ENCODE measurements at places on chromosomes 4 and X. TPM values are rescaled to one million over a fixed set of nuclear protein-coding genes. Genes with fewer than 3 reads are reported as not detected.

DNA sequence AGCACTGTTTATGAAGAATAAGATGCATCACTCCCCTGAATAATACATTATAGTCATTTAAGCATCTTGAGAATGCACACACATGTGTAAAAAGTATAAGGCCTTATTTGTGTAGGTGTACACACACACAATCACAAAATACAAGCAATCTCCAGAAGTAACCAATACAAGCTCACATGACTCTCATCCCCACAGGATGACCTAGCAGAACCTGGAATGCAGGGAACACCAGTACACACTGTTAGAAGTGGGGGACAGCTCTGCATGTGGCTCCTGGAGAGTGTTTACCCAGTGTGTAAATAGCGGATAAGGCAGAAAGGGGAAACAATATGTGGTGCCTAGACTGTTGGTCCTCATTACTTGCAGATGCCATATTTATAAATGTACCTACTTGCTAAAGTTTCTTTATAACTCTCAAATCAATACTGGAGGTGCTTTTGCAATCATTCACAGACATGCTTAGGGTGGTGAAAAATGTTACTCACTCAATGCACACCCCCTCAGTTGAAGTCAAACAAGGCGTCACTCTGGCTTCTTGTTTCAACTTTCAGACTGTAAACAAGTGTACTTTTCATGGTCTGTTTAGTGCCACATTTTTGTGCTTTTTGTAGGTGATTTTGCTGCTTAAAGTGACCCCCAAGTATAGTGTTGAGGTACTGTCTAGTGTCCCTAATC, 73.1 kb downstream of the MAGEB17 start:
- DNase-seq, result no peak

GRCh38 chr4:172169871-172170270, 356.7 kb downstream of the GALNTL6 start:
- DNase-seq, result no peak

Gene CRLF2
- 0.22 TPM for total RNA-seq

Gene DUSP9
- not detected for total RNA-seq

Gene MGARP
- total RNA-seq, result not detected

Gene TLR10
- total RNA-seq, result 0.12 TPM

DNA sequence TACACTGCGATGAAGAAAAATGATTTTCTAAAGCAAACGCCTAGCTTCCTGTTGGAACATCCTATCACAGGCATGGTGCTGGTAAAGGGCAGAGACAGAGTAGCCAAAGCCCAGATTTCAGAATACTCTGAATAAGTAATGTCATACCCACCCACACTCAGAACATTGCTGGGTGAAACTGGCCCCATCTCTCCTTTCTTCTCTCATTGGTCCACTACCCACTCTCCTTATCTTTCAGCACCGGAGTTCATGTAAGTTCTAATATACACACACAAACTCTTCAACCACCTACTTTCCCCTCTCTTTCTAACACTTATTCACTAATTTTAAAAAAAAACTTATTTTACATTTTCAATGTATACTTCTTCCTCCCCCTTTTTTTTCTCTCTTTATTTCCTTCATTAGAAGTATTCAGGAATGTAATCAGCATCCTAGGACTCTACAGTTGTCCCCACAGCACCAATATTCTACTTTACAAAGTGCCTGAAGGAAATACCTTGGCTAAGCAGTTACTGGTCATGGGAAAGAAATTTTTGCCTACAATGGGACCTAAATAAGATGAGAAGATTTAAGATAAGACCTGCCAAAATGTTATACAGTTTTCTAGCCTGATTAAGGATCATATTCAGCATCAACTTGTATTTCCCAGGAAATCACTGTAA, 63.0 kb downstream of the SEC24D start:
- no peak for DNase-seq

GRCh38 chrX:47191331-47191730, 2.3 kb upstream of the UBA1 start:
- DNase-seq, result peak; percentile 58

DNA sequence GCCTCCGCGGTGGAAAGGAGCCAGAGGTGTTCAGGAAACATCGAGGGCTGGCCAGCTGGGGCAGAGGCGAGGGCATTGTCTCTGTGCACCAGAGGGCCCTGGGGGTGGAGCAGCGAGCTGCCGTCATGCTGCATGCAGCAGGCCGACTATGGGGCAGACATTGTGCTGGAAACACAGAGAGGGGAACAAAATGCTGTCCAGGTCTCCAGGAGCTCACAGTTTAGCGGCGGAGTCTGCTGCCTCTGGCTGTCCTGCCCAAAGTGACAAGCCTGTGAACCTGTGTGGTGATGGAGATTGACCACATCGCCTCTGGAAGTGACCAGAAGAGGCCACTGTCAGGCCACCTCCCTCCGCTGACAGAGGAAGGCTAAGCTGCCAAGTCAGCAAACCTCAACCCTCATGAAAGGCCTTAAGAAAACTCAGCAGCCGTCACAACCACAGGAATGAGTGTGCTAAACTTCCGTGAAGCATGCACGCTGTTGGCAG, 20.1 kb upstream of the SASH3 start:
- DNase-seq, result peak; percentile 67

DNA sequence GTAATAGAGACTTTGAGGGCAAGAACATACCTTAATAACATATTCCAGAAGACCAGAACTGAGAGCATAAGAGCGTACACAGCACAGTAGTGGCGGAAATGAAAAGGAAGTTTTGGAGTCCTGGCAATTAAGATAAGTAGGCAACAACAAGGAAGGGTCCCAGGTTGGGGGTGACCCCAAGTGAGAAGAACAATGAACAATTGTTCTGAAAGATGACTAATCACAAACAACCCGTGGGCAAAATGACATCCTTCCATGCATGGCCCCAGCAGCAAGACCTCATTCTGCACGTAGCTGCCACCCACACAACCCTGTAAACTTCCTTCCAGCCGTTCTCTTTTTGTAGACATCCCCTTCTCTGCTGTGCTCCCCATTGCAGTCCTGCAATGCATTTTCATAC, 384.4 kb upstream of the PABPC4L start:
- DNase-seq, result no peak

DNA sequence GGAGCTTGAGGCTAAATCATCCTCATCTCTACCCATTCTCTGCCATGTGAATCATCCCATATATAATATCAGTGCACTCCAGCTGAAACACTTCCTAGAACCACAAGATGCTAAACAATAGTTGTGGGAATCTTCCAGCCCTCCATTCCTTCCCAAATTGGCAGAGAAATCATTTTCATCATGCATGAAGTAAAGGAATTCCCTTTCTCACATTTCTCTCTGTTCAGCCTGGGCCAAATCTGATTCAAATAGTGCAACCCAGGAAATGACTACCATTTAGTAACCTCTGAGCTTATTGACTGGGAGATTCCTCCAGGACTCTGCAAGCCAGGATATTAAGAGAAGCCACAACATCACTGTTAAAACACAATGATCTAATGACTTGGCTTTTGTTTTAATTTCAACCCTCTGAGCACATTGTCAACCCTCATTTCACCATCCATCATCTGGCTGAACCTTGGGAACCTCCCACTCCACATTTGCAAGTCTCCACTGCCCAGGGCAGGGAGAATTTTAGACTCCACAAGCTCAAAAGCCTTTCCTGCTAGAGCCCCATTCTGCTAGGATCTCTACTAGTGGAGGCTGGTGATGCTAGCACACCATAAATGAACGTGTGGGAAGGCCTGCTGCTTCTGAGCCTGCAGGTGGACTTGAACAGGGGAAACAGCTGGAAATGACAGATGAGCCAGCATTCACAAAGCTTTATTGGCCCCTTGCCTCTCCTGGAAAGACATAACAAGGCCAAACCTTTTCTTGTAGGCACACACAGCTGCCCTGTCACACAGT, 133.9 kb downstream of the TET2 start:
- no peak for DNase-seq

GRCh38 chr4:108589961-108590360, 30.4 kb upstream of the RPL34 start:
- DNase-seq, result no peak

- no peak for DNase-seq
Observed at GRCh38 chr4:147182041-147182440, 236.4 kb upstream of the TTC29 start.

- DNase-seq, result no peak
Observed at GRCh38 chr4:91497892-91498291, 805.9 kb upstream of the GRID2 start.

Gene BTK
- total RNA-seq, result 1.9 TPM

- DNase-seq, result no peak
Observed at GRCh38 chr4:80615099-80615498, 279.6 kb downstream of the CFAP299 start.

DNA sequence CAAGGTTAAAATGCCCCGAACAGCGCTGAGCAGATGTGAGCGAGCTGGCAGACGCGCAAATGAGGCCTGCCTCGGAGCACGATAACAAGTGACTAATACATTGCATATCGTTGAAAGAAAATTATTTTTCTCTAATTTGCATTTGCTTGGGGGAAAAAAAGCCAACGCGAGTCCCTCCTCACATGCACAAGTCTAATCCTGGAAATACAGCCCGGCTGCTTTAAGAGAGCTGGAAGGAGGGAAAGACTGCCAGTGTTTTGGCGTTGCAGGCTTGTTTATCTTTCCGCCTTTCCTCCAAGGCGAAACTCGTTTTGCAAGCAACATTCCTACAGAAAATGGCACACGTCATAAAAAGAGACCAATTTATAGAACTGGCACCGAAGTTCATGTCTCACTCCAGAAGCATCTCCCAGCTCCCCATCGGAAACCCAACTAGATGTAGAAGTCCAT, 12.6 kb downstream of the BCOR start:
- no peak for DNase-seq

GRCh38 chrX:139851730-139852129, 81.1 kb downstream of the ATP11C start:
- DNase-seq, result no peak

Gene HPSE
- 12.8 TPM for total RNA-seq

Gene FMR1NB
- not detected for total RNA-seq

Gene PAGE4
- total RNA-seq, result not detected

DNA sequence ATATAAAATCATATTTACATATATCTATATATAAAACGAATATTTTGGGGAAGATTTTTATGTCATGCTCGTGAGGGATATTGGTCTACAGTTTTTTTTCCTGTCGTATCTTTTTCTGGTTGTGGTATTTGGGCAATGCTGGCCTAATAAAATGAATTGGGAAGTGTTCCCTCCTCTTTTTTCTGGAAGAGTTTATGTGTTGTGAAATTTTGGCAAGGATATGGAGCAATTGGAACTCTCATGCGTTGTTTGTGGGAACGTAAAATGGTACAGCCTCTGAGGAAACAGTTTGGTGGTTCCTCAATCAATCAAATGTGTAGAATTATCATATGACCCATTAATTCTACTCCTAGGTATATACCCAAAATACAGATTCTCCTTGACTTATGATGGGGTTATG, 69.8 kb downstream of the ZNF182 start:
- no peak for DNase-seq

Gene MAGEA10
- not detected for total RNA-seq

DNA sequence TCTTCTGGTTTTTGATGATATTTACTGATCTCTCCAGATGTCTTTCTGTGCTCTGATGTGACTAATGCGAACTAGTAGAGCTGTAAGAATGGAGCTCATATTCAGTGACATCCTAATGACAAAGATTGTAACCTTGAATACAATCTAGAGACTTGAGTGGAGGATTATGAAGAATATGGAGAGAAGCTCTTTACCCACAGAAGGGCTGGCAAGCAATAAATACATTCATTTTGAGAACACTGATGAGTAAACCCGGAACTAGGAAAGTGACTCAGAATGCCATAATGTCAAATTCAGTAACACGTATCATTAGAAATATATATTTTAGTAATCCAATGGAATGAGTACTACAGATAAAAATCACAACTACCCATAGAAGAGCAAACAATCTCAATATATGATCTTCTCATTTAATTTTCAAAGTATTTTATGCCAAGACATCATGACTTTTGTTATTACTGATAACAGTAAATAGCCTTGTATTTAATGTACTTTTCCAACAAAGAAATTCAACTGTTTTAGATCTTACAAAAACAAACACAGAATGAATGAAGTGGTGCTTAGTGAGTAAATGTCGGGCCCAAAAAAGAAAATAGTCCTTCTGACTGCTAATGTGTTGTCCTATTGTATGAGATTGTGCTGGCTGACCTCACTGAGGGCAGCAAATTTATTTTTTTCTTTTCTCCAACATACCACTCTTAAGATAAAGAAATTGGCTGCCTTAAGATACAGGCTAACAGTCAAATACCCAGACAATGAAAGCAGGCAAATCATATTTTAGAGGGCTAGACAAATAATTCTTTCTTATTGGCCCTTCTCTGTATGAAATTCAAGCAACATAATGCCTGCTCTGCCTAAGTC, 49.2 kb upstream of the HDAC8 start:
- DNase-seq, result peak; percentile 30

Gene PCDH10
- total RNA-seq, result not detected

Gene GPC3
- total RNA-seq, result 0.41 TPM

DNA sequence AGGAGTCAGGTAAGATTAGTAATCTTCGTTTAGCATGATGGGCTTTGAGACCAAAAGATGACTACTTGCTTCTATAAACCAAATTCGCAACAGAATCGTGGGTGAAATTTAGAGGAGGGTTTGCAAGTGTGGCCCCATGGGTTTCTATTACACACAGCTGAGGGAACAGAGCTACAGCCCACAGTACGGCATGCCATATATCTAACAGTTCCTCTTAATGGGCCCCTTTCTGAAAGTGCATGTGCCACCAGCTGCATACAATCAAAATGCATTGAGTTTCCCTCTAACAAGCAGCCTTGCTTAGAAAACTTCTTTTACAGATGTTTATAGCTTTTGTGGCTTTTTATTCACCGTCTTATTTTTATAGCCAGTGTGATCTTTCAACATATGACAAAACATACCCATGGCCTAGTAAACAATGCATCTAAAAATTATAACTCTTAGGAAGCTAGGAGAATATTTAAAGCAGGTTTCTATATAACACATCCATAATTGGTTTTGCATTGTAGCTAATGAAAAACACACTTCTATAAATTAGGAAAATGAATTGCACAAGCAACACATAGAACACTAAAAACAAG, 202.1 kb downstream of the PRDM5 start:
- DNase-seq, result no peak

Gene COX7B2
- not detected for total RNA-seq

DNA sequence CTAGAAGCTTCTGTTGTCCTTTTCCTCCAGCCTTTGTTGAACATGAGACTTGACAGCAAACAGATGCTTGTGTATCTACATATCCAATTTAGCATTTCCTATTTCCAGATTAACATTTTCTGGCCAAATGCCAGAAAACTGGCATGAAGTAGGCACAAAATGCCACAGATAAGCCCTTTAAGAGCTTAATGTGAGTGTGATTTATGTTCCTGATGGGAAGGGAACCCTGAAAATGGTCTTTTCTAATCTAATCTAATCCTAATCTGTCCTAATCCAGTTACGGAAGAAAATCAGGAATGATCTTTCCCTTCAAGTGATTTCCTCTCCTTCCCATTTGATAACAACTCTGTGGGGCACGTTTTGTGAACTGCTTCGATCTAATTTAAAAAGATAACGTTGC, 133.0 kb upstream of the C1QTNF7 start:
- no peak for DNase-seq

DNA sequence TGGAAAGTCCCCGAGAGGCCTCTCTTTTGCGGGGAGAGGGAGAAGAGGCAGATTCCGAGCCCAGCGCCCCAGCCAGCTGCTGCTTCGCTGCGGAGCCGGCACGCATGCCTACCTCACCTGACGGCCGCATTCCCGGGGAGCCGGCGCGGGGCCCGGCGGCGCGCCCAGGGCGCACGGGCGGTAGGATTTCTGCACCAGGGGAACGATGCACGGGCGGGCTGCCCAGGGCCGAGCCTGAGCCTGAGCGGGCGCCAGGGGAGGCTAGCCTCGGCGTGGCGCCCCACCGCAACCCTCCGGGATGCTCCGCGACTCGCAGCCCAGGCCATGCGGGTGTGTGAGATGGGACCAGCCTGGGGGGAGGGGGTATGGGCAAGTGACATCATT, 81.3 kb upstream of the SCML1 start:
- DNase-seq, result no peak
